ENCODE measurements at places on chromosomes 5 and 9.

GRCh38 chr9:130662970-130663257 is 1.5 kb upstream of the PRDM12 start:
- DNase-seq: no peak

GRCh38 chr5:154390746-154391359 is 54.9 kb upstream of the SAP30L start:
- no peak for DNase-seq

DNA sequence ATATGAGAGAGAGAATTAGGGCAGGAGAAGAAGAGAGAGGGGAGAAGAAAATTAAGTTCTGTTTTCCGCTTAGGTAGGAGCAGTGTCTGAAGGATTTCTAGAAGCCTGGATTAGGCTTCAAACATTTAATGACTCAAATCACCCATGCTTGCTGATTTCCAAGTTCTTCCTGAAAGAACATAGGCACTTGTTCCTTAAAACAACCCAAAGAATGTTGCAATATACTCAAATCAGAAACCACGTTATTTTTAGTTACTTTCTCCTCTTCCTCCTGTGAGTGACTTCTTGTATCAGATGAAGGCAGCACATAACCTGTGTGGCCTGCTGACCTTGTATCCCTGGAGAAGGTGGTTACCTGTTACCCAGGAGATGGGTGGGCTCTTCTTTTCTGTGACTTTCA is 351.5 kb upstream of the KLF4 start:
- no peak for DNase-seq

DNA sequence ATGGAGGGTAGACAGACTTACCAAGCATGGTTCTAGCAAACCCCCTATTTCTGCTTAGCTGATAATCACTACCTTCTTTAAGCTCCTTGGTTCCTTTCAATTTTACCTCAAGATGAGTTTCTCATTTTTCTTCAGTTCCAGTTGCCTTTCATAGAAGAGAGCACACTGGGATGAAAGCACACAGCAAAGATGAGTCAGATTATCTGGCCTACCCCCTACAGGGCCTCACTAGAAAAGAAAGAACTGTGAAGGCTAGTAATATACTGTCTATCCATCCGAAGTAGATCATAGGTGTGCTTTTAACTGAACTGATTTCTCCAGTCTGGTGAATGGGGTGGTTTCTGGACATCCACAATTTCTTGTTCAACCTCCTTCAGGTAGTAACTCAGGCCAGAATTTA is 122.5 kb downstream of the TRPM3 start:
- no peak for DNase-seq

DNA sequence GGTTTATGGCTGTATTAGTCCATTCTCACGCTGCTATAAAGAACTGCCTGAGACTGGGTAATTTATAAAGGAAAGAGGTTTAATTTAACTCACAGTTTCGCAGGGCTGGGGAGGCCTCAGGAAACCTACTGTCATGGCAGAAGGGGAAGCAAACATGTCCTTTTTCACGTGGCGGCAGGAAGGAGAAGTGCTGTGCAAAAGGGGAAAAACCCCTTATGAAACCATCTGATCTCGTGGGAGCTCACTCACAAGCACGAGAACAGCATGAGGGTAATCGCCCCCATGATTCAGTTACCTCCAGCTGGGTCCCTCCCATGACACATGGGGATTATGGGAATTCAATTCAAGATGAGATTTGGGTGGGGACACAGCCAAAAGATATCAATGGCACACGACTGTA is 13.9 kb downstream of the LRRC70 start:
- no peak for DNase-seq

GRCh38 chr9:14346231-14346791 is 32.4 kb upstream of the NFIB start:
- DNase-seq: peak; percentile 53

DNA sequence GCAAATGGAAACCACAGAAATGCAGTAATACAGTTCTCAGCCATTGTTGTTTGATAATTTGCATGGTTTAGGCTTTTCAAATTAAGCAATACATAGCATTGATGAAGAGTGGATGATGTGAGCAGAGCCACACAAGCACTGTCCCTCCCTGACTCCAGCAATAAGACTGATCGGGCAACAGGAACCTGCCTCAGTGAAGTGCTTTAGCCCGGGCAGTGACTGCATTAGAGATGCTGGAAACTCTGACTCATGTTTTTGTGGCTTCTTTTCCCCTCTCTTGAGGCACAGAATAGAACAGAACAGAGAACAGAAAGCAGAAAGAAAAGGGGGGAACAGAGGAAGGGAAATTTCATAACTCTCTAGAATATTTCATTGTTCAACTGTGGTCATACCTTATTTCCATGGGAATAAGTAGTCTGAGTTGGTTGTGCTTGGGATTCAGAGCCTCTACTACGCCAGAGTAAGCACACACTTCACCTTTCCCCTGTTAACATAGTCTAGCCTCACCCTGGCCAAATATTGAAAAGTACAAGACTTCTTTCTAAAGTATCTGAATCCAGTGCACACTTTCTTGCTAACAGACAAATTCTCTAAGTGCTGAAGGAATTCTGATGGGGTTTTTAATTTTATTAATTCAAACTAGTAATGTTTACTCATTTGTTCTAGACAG is 164.8 kb upstream of the VCAN start:
- DNase-seq: no peak

GRCh38 chr5:138753794-138754698 is 821 bp downstream of the CTNNA1 start:
- peak; percentile 96 for DNase-seq

- no peak for DNase-seq
Measured at GRCh38 chr9:121801579-121801978, 150.1 kb downstream of the DAB2IP start.

DNA sequence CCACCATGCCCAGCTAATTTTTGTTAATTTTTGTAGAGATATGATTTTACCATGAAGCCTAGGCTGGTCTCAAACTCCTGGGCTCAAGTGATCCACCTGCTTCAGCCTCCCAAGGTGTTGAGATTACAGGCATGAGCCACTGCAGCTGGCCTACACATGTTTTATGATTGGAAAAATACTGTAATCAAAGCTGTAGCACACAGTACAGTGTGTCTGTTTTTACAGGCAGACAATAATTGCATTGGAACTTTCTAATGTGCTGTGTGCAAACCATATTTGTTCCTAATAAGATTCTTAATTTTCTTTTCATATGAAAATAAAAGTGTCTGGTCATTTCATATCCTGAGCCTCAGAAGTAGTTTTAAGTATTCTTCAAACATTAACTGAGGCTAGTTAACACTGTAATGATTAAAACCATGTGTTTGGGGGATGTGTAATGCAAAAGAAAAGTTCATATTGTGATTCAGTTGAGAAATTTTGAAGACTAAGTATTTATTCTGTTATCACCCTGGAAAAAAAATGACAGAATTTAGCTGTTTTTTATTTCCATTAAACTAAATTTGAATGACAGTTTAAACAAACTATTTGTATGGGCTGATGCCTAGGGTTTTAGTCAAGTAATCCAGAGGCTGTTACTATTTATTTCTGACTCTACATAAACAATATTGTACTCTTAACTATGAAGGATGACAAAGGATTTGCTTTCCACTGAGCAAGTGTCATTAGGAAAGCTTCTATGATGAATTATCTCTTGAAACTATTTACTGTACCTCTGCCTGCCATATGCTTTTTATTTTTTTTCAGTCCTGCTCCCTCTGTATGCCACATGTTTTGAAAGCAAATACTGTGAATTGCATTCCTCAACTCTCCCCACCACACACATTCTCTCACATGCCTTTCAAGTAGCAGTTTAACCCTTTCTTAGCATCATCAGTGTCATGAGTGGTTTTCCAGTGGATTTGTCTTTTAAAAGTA is 111.5 kb downstream of the MTREX start:
- no peak for DNase-seq

DNA sequence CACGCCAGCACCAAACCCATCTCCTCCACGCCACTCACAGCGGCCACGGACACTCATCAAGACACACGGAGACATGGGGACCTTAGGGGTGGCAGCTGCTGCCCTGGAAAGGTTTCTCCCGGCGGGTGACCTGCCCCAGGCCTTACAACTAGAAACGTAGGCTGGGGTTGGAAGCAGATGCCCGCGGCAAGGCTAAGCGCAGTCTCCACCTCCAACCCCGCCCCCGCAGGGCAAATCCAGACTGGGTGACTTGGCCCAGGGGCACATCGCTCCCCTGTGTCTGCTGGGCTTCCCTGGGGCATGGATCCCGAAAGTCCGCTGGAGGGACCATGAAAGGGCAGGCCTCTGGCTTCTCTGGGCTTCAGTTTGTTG is 12.0 kb upstream of the ASS1 start:
- DNase-seq: no peak

GRCh38 chr9:131853434-131853833 is 113.6 kb upstream of the RAPGEF1 start:
- DNase-seq: no peak

DNA sequence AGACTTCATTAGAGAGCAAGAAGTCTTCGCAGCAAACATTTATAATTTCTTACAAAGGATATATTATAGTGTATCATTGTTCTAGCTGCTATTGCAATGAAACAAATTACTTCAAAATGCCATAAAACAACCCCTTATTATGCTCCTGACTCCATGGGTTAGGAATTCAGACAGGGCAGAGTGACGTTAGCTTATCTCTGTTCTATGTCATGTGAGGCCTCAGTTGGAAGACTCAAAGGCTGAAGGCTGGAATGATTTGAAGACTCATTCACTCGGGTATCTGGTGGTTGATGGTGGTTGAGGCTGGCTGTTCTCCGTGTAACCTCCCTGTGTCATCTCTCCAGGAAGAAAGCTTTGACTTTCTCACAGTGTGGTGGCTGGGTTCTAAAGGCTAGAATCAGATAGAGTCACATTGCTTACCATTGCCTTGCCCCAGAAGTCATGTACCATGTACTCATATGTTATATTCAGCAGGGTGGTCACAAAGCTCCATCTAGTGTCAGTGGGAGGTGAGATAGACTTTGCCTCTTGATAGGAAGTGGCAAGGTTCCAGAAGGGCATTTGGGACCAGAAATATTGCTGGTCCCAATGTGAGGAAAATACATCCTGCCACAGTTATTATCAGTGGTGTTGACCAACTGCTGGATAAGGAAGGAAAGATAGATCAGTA is 226.9 kb downstream of the TMEM38B start:
- no peak for DNase-seq

GRCh38 chr5:112257976-112258375 is 161.1 kb downstream of the EPB41L4A start:
- no peak for DNase-seq

- DNase-seq: no peak
Measured at GRCh38 chr5:159041444-159042198, 58.1 kb downstream of the EBF1 start.

- peak; percentile 50 for DNase-seq
Measured at GRCh38 chr9:128459011-128459410, 3.2 kb downstream of the ODF2 start.

DNA sequence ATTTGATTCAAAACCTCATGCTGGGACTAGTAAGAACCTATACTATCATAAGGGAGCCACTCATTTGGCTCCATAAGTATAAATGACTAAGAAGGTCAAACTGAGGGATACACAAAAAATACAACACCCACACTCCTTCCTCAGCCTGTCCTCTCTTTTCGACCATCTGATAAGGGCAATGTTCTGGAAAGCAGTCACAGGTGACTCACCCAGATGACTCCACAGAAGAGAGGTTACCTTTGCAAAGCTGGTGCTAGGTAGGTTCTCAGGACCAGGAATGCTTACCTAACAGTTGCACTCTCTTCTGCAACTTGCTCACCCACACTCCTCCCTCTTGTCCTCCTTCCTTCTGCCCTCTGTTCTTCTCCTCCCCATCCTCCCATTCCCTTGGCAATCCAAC is 32.9 kb downstream of the LHFPL2 start:
- DNase-seq: no peak

- DNase-seq: no peak
Measured at GRCh38 chr9:84823421-84824271, 154.1 kb downstream of the NTRK2 start.

All from left ventricle myocardium superior (tissue), 1 donor.